Anterior cingulate cortex (tissue), 58 donors: ENCODE measurements at places on chromosomes 4 and X.

GRCh38 chrX:47148946-47149345 is 3.9 kb downstream of the RBM10 start:
- no peak for DNase-seq

GRCh38 chrX:13212191-13212651 is 107.6 kb downstream of the ATXN3L start:
- no peak for DNase-seq

DNA sequence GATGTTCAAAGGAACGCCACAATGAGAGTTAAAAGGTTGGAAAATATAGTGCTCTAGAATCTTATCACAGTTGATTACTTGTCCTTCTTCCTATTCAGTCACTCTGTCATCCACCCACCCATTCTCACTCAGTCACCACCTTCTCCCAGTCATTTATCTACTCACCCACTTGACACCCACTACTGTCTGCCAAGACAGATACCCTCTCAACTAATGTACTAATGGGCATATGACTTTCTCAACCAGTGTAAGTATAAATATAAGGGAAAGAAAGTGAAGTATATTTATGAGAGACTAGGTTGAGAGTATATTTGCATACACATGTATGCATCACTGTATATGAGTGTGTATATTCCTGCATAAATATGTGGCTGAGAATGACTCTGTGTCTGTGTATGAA is 20.0 kb downstream of the MID2 start:
- DNase-seq, result no peak

GRCh38 chr4:123359449-123360315 is 36.9 kb upstream of the SPRY1 start:
- no peak for DNase-seq

DNA sequence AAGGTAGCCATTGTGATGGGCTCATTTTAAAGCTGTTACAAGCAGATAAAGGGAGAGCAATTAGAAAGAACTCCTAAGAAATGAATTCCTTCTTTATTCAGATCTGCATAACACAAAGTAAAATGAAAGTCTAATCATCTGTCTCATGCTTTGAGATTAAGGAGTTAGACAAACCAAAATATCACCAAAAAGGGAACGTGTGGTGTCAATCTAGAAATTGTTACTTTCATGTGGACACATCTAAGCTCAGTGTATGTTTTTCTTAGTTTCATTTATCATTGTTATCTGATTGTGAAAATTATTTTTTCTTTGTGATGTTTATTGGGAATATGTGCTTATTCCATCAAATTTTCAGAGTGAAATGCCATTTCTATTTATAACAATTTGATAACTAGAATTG is 80.3 kb downstream of the BANK1 start:
- no peak for DNase-seq

- DNase-seq, result no peak
Measured at GRCh38 chr4:41957634-41958033, 22.4 kb downstream of the TMEM33 start.

DNA sequence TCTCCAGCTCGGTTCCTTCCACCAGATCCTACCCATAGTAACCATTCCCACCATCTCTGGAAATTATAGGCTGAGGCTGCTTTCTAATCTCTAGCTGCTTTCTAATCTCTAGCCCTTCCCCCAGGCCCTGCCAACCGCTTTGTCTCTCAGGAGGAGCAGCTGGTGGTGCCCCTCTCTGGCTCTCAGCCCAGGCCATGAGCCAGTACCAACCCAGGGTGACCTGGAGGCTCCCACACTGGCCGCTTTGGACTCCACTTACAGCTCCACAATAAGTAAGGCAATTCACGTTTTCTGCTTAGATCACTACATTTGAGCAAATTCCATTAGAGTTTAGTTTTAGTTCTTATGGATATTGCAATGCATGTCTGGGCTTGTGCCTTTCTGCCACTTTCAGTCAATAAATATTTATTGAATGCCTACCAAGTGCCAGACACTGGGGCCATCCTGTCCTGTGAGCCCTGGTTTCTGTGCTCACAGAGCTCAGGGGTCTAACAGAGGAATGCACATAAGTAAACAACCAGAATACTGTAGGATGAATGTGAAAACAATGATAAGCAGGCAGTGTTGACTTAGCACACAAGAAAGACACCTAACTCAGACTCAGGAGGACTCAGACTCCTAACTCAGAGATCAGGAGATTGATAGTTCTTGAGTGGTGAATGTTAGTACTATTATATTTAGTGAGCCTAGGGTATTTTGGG is 38.9 kb downstream of the SMC1A start:
- no peak for DNase-seq

DNA sequence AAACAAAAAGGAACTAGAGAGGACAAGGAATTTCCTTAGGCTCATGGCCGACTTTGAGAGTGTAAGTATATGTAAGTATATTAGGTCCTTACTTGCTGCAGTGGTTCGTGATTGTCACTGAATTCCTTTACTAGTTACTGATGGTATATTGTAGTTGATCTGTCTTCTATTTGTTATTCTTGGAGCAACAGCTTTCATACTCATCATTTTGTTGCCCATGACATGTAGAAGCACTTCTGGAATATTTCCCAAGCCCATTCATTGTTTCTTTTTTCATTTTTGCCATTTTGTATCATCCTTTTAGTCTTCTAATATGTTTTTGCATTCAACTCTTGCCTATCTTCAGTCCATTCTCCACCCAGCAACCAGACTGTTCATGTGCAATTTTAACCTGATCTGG is 170.0 kb downstream of the ARHGAP10 start:
- no peak for DNase-seq
